Nucleus accumbens (tissue), 56 donors: ENCODE measurements at places on chromosomes 3 and 15.
A peak's percentile ranks its signal among the peaks of the same experiment; 100 is the strongest.

DNA sequence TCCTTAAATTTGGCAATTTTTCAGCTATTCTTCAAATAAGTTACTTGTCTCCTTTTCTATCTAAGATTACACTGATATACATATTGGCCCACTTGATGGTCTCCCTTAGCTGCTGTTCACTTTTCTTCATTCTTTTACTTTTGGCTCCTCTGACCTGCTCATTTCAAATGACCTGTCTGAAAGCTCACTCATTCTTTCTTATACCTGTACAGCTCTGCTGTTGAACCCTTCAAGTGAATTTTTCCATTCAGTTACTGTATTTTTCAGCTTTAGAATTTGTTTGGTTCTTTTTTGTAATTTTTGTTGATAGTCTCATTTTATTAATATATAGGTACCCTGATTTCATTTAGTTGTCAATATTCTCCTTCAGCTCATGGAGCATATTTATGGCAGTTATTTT, 39.7 kb downstream of the MNS1 start:
- DNase-seq, result no peak

DNA sequence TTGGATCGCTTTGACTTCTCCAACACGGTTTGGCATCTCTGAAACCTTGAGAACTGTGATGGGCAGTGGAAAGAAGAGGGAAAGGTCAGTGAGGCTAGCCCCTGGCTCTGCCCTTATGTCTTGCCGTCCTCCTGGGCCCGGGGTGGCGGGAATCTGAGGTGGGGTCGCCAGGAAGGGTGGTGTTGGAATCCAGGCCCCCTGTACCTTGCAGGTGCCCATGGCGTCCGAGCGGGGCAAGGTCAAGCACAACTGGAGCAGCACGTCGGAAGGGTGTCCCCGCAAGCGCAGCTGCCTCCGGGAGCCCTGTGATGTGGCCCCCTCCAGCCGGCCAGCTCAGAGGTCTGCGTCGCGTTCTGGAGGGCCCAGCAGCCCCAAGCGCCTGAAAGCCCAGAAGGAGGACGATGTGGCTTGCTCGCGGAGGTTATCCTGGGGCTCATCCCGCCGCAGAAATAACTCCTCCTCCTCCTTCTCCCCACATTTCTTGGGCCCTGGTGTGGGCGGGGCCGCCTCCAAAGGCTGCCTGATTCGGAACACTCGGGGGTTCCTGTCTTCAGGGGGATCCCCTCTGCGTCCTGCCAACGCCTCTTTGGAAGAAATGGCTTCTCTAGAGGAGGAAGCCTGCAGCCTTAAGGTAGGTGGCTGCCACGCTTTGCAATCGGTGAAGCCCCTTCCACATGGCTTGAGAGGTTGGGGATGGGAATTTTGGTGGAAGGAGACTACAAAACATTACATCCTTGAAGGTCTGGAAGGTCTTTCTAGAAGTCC, 907 bp downstream of the TATDN2 start:
- no peak for DNase-seq

- DNase-seq, result no peak
These were observed 111.1 kb downstream of the KLF13 start for GRCh38 chr15:31437686-31438085.

- DNase-seq, result no peak
These were observed 53.7 kb downstream of the RGMA start for GRCh38 chr15:93035092-93035915.

DNA sequence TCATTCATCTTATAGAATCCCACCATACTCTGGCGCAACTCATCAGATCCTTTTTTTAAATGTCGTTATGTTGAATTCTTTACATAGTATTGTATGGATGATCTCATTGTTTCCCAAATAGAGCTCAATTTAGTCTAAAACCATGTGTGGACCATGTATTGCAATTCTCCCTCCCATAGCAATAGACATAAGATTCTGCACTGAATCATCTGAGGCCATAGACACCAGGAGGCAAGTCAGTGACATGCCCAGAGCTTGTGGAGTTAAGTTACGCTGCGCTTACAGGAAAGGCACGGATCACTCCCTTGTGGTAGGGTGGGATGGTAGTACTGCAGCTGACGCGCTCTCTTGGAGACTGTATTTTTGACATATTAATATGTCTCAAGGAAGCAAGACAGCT, 211.0 kb downstream of the GABRB3 start:
- no peak for DNase-seq

DNA sequence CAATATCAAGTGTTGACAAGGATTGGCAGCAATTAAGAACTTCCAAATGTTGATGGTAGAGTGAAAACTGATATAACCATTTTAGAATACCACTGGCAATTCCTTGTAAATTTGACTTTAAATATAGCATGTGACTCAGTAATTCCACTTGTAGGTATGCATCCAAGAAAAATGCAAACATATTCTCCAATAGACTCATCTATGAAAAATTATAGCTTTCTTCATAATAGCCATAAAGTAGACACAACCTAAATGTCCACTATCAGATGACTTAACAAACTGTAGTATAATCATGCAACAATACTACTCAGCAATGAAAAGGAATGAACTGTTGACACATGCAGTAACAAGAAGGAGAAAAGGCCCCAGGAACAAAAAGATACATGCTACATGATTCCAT, 988.1 kb downstream of the FHIT start:
- DNase-seq, result no peak

GRCh38 chr15:72796515-72797337, 13.2 kb upstream of the ADPGK start:
- no peak for DNase-seq

DNA sequence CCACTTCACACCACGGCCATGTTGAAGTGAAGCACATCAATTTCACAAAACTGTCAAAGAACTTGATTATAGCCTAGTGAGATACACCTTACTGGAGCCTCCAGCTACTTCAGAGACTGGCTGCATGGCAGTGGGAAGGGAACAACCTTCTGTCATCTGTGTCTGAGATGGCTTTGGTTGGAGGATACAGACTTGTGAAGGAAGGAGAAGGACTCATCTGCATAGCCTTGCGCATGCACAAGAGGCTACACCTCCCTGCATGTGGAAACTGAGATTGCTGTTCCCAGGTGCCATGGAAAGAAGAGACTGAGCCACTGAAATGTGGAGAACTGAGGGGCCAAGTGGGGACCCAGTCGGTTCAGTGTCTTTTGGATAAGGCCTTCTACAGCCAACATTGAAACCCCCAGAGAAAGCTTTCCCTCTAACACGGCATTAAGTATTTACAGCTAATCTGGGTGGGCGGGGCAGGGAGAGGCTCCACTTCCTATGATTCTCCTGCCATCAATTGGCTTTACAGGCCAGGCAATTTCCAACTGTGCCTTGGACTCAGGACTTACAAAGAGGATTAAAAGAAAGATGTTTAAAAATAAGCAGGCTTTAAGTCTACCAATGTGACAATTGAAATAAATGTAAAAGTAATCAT, 58.8 kb downstream of the IL16 start:
- DNase-seq, result no peak

DNA sequence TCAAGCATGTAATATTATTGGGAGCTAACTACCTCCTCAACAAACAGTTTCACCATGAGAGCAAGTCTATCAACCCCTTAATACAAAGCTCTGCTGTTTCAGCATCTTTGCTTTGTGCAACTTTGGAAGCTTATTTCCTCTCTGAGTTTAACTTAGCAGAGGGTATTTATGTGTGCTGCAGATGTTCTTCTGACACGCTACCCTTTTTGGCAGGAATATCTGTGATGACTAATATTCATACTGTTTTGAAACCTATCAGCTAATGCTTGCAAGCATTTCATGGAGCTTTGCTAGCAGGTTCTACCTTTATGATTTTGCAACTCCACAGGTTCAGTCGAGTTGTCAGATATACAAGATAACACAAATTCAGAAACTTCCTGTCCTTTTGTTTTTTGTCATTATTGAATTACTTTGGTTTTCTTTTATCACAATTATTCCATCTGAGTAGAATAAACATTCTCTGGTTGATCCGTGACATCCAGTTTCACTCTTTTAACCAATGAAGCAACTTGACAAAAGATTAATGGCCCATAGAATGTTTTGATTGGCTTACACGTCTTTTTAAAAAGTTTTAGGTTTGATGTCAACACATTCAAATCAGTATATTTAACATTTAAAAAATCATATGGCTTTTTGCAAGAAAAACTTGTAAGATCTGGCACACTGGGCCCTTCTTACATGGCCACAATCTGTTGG, 1.7 kb upstream of the SLC9A9 start:
- DNase-seq, result no peak

- DNase-seq, result no peak
These were observed 7.4 kb upstream of the CCDC33 start for GRCh38 chr15:74228723-74229081.

- DNase-seq, result no peak
These were observed 142.7 kb downstream of the NSMCE3 start for GRCh38 chr15:29126821-29127461.

DNA sequence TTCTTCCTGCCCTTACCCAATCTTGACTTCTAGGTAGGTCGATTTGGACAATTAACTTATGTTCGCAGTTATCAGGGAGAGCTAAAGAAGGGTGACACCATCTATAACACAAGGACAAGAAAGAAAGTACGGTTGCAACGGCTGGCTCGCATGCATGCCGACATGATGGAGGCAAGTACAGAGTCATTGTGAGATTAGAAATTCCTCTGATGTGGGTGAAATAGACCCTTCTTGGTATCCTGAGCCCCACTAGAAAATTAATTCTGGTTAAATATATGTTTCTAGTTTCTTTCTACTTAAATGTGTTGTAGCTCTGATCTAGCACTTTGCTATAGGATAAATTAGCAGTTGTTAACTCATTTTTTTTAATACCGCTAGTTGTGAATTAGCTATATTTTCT, 13.6 kb downstream of the LXN start:
- no peak for DNase-seq

- no peak for DNase-seq
These were observed 191.9 kb upstream of the IL12A start for GRCh38 chr3:159796744-159797143.

GRCh38 chr3:153396581-153396980, 234.6 kb downstream of the RAP2B start:
- no peak for DNase-seq

DNA sequence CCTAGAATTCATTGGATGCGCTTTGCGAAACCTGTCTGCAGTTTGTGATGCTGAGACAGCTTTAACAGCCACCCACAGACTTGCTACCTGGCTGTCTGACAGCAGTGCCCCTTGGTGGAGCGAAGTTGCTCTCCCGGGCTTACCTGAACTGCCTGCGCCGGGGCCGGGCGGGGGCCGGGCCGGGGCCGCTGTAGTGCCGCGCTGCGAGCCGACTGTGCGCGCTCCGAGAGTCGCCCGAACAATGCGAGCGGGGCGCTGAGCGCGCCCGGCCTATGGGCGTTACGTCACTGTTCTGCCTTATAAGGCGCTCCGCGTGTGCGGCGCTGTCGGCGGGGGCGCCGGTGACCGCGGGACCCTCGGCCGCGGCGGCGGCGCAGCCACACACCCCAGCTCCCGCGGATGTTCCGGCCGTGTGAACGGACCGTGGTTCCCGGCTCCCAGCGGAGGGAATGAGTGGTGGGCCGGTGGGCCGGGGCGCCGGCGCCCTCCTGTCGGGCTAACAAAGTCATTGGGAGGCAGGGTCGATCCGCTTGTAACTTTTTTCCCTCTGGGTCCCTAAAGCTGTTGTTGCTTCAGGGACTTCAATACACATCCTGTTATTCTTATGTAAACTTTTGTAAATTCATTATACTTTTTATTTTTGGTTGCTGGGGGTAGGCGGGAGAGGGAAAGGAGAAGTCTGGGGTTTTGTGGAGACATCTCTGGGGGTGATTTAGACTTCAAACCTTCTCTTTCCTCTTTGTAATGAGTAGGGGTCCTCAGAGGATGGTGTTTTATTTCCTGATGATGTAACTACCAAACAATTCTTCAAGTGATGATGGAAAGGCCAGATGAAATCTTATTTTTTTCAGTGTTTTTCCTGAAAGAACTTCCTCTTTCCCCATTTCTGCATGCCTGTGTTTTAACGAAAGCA, 58.5 kb downstream of the CMSS1 start:
- DNase-seq, result peak; percentile 34

DNA sequence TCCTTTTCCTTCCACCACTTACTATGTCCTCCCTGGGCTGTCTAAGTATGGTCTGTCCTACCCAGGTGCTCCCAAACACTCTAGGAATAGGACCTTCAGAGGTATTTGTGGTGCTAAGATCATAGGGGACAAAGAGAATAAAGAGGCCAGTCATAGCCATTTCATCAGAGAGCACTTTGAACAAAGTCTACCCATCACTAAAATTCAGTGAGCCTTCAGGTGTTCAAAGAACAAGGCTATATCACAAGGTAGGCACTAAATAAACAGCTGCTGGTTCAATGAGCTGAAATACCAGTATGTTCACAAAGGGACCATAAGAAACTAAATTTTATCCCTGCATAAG, 38.8 kb downstream of the NBEAL2 start:
- DNase-seq, result no peak

DNA sequence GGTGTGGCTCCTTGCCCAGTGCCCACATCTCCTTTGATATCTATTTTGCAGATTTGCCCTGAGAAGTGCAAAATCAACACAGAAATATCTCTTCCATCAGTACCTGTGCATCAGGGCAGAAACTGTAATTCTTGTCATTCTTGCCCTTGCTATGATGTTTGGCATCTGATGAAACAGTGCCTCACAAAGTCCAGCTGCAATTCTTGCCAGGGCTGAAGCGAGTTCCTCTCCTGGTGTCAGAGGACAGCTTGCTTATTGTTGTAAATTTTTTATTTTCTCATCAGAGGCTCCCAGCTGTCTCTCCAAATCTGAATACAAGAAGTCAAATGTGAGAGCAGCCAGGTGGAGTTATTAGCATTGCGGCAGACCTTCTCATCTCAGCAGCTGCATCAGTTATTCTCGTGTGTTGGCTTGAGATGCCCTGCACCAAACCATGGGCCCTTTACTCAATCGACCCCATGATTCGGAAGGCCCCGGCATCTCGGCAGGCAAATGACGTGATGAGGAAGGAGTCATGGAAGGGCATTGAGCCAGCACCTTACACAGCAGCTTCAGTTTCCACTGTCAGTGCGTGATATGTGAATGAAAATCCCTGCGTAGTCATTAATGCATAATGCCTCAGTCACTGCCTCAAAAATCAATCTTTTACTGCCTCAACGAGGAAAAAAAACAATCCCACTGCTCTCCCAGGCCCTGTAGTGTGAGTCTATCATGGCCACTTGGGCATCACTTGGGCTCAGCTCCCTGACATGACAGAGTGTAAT, 93.4 kb downstream of the CCNL1 start:
- DNase-seq, result no peak
